ENCODE measurements at places on chromosomes 12 and 14.

DNA sequence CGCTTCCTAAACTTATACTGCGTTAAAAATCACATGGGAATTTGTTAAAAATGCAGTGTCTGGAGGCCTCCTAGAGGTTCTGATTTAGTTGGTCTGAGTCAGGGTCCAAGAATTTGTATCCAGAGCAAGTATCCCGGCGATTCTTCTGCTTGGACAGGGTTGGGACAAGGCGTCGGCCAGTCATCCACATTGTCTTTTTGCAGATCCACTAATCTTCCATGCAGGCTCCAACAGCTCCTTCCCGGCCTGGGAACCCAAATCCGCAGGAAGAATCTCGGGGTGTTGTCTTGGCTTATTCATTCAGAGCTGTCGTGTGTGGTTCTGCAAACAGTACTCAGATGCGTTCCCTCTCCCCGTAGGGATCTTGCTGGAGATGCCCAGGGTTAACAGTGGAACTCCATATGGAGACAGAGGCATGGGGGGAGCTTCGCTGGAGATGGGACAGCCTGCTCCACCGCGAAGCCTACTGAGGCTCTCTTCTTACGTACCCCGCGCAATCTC, 25.3 kb downstream of the GPRC5D start:
- DNase-seq, result no peak

GRCh38 chr14:24310646-24311604, at the start of gene LTB4R:
LTB4R (plus strand) TSS chr14:24311502; CDS start chr14:24315652, 4,150 bp downstream.
- peak; percentile 82 for DNase-seq

GRCh38 chr12:6222078-6222654, 22.0 kb downstream of the CD9 start:
- DNase-seq, result no peak

DNA sequence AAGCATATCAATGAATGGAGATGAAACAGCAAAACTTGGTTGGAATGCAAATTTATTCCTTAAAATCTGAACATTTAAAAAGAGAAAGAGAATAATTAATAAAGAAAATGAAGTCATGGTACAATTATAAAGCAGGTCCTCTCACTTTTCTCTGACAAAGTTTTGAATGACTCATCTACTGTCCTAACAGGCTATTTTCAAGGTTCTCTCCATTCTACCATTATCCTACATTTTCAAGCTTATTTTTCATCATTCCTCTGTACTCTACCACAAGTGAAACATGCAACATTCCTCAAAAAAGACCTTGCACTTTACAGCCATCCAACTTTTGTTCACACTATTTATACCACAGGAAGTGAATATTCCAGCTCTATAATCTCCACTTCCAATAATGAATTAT, 36.9 kb upstream of the AP4S1 start:
- DNase-seq, result no peak

- no peak for DNase-seq
Measured at GRCh38 chr12:88318726-88319125, 176.6 kb downstream of the TMTC3 start.

DNA sequence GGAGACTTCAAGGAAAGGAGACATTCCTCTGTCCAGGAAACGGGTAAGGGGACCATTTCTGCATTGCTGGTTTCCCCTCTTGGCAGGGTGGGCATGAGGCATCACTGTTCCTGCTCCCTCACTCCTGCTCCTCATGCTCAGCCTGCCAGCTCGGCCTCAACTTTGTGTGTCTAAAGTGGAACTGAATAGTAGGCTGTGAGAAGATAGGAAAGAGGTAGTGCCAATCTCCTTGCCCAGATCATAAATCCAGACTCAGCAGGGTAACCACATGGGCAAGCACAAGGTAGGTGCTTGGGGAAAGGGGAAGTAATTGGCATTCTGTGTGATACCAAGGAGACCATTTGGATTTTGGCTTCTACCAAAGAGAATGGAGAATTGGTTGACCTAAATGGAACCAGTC, 2.6 kb downstream of the LTB4R start:
- DNase-seq, result no peak

- DNase-seq, result no peak
Measured at GRCh38 chr12:54175200-54175963, 13.4 kb downstream of the SMUG1 start.

- DNase-seq, result no peak
Measured at GRCh38 chr14:55707365-55707804, 127.4 kb downstream of the KTN1 start.

DNA sequence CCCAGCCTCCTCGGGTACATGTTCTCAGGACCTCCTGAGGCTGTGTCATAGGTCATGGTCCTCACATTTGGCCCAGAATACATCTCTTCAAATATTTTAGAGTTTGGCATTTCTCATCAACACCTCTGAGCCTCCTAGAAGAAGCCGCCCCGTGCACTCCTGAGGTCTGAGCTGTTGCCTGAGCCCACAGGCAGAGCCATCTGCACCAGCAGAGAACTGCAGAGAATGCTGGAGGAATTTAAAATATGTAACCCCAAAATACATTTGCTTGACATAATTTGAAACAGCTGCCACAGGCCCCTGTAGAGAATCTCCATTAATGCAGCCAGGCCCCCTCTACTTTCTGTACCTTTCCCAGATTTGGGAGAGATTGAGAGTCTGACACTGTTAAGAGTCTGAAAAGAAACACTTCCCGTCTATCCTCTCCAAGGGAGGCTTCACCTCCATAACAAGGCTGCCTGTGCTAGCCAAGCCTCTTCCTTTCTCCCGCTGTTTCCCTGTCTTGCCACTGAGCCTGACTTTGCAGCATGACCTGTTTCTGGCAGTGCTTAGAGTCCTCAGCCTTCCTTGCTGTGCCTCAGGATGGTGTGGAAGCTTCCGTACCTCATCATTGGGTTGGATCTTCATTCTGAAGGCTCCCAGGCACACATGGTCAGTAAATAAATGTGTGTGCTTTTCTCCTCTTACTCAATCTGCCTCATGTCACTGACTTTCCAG, 95.4 kb upstream of the SFSWAP start:
- no peak for DNase-seq

DNA sequence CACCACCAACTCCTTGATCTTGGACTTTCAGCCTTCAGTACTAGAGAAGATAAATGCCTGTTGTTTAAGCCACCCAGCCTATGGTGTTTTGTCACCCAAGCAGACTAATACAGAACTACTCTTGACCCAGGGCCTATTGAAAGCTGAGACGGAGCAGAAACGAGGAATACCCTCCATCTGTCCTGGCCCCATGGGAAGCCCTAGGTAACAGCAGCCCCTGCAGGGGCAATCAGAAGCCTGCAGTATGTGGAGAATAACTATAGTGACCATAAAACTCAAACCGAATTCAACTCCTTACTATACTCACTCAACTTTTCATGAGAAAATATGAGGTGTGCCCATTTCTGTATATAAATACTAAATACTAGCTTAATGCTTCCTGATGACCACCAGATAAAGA, 307.4 kb downstream of the NUAK1 start:
- peak; percentile 24 for DNase-seq

DNA sequence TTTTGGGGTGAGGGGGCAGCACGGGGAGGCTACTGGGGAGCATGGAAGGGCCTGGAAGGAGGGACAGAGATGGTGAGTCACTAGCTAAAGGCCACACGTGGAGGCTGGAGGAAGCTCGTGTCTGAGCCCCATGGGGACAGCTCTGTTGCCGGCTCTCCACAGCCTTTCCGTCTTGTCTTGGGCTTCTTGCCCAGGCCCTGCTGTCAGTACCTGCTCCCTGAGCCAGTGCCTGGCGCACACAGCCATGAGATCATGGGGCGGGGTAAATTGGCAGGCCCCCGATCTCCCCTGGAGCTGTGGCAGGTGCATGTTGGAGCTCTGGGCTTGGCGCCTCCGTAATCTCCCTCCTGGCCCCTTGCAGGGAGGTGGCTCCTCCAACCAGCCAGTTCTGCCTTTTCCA, 16.1 kb upstream of the KRT80 start:
- peak; percentile 16 for DNase-seq

DNA sequence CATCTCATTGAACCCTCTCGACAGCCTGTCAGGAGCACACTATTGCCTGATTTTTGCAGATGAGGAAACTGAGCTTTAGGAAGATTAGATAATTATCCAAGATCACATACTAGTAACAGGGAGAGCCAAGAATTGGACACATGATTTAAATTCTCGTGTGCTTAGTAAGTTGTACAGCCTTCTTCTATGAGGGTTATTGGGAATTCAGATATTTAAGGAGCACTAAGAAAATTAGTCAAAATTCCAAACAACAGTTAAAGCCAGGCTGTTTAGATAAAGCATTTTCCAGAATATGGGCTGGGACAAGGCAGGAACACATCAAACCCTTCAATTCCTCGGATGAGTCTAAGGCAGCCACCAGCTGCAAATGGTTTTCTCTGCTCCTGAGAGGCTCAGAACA, 148.8 kb downstream of the TMEM30B start:
- DNase-seq, result no peak

GRCh38 chr12:68109444-68110217, 49.9 kb downstream of the IFNG start:
- no peak for DNase-seq

- no peak for DNase-seq
Measured at GRCh38 chr12:77062396-77062795, 3.0 kb downstream of the E2F7 start.

- no peak for DNase-seq
Measured at GRCh38 chr12:69266036-69266635, 26.8 kb downstream of the CPSF6 start.

DNA sequence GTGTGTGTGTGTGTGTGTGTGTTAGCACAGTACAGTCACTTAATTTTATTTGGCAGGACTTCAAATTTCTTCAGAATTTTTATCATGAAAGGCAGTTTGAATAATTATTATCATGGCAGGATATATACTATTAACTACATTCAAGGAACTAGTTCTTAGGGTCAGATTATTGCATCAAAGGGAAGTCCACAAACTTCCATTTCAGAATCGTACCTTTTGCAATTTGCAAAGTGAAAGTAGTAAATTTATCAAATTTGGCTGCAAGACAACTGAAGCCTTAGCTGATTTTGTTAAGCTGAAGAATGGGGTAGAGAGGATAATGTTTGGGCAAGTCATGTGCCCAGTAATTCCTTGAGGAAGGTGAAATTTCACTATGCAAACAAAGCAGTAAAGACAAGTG, 68.2 kb downstream of the PLEKHG7 start:
- no peak for DNase-seq
